ENCODE measurements at places on chromosomes 11 and 22.

DNA sequence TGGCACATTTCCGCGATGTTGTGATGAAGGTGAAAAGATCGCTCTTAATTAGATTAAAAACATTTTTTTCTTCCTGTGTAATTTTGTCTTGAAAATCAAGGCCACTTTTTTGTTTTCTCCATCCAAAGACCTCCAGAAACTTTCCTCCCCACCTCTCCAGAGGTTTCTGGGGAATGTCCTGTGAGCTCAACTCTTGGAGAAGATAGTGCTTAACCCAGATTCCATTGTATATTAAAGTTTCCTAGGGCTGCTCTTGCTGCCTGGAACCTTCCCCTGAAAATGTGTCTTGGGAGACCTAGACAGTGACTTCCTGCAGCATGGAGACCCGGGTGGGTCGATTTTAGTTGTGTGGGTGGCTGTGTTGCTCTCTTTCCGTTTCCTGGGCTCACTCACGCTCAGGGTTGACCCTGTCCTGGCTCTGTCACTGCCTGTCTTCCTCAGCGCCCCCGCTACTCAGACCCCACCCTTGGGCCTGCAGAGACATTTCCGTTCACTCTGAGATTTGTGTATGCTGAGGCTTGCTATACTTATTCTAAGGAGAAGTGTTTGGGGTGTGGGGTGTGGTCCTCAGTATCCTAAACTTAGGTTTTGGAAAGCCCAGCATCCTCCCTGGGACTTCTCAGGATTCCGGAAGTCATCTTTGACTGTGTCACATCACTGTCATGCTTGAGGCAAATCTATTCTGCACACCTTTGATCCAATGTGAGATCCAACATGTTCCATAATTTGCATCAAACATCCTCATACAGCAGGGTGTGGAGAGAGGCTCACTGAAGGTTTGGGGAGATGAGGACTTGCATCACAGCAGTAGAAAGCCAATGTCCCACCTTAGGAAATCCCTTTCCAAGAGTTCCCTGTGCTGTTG lies 47.2 kb downstream of the KCNQ1OT1 start:
- DNase-seq = no peak

DNA sequence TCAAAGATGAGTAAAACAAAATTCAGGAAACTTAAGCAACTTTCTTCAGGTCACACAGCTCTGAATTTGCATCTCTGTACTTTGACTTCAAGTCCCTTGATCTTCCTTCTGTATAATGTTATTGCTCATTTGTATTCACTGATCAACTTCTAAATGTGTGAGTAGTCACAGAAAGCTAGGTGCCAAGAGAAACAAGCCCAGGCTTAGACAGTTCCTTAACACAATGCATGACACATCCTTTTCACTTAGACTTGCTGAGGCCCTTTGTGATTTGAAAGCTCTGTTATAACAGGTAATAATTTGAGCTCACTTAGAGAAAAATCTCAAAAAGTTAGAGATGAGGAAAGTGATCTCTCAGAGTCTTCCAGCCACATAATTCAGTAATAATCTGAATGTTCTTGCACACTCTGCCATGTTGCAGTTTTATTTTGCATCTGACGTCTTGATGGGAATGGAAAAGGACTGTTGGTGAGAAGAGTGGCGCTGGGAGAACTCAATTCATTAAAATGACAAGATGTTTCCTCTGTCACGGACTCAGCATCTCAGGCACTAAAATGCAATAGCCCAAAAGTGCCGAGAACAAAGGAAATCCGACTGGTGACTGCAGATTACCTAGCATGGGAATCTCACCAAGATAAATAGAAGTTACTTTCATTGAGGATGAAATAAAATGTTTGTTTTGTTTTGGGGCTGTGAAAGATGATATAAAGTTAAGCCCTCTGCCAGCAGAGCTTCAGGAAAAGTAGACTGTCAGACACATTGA lies 665.3 kb downstream of the OPCML start:
- no peak for DNase-seq

DNA sequence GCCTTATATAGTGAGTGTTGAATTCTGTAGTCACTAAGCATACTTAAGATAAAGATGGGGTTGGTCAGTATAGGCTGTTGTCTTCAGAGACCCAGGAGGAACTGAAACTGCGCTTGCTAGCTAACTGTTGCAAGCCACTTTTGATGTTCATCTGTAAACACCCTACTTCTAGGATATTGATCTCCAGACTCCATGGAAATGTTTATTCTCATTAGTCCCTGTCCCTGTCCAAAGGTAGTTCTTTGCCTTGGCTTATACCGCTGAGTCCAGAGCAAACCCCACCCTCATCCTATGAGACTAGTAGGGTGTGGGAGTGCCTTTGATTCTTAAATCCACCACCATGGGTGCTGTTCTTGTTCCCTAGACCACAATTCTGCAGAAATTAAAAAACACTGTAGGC lies 36.4 kb downstream of the DEPDC5 start:
- DNase-seq = no peak

DNA sequence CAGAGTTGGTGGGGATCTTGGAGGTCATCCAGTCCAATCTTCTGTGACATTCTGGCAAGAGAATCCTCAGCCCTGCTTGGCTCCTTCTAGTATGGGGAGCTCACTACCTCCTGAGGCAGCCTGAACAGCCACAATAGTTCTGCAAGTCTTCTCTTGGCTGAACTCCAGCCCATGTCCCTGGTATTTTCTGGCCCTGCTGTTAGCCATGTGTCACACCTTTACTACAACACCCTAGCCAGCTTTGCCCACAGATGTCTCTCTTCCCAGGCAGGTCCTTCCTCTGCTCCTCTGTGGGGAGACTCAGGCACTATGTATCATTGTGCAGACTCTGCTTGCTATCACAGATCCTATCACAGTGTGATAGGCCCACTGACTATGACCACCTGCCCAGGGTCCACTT lies 297.7 kb downstream of the CTTN start:
- no peak for DNase-seq

- DNase-seq = no peak
Measured at GRCh38 chr22:30984317-30984716, 15.3 kb downstream of the TUG1 start.

DNA sequence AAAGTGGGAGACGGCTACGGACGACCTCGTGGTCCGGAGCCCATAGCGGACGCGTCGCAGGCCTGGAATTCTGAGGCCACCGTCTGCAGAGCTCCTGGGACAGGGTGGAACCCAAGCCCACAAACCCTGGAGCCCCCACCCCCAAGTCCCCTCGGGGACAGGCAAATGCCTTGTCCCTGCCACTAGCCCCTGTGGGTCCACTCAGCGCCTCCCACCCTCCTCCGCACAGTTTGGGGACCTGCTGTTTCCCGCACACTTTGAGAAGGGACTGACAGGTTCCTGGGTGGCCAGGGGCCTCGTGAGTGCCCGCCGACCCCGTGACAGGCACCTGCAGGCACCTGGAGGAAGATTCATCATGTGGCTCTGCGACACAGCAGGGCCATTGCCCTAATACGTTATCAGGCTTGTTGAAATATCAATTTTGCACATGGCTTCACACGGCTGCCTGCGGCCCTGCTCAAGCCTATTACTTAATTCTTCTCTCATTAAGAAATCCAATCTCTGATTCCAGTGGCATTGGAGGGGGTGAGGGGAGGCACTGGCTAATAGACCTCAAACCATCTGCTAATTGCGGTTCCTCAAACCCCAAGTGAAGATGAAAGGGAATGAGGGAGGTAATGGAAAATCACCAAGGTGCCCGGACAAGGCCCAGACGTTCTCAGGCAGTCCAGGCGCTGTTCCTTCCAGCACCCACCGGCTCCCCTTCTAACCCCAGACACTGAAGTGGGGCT lies 672.5 kb downstream of the BRD1 start:
- DNase-seq = no peak

GRCh38 chr22:47573141-47573540 lies 810.7 kb downstream of the TBC1D22A start:
- no peak for DNase-seq
